Osteoblast (primary cell): ENCODE measurements at places on chromosomes 3 and 15. TPM values are rescaled to one million over a fixed set of nuclear protein-coding genes. Genes with fewer than 3 reads are reported as not detected.

Gene FAM174B
- total RNA-seq = 2.1 and 5.1 TPM in 2 replicates

Gene THSD4
- total RNA-seq = 15.6 TPM in 2 replicates

Gene CNTN4
- total RNA-seq = under 0.01 TPM in 1 of 2 replicates, not detected in the other

Gene SV2B
- under 0.01 TPM in 1 of 2 replicates, not detected in the other for total RNA-seq

Gene FAM81A
- total RNA-seq = 0.29 and 0.72 TPM in 2 replicates

Gene PRR20G
- total RNA-seq = not detected in 2 replicates

Gene CCR3
- total RNA-seq = not detected in 2 replicates

Gene KCNMB2
- total RNA-seq = 0.29 and 1.1 TPM in 2 replicates

Gene ANKRD63
- not detected in 2 replicates for total RNA-seq

Gene HRH1
- total RNA-seq = 9.8 and 12.4 TPM in 2 replicates

Gene GPD1L
- 10.1 and 11.5 TPM in 2 replicates for total RNA-seq

Gene CYP19A1
- total RNA-seq = 2.2 and 4.4 TPM in 2 replicates

Gene IGSF11
- total RNA-seq = under 0.01 and 0.36 TPM in 2 replicates

Gene EIF1B
- total RNA-seq = 19.2 and 23.0 TPM in 2 replicates

Gene MUSTN1
- total RNA-seq = 1.4 TPM in 1 of 2 replicates, not detected in the other

Gene GATM
- total RNA-seq = 0.59 and 0.72 TPM in 2 replicates
